LNCaP clone FGC (cell line): ENCODE measurements at places on chromosomes 3 and 15.

DNA sequence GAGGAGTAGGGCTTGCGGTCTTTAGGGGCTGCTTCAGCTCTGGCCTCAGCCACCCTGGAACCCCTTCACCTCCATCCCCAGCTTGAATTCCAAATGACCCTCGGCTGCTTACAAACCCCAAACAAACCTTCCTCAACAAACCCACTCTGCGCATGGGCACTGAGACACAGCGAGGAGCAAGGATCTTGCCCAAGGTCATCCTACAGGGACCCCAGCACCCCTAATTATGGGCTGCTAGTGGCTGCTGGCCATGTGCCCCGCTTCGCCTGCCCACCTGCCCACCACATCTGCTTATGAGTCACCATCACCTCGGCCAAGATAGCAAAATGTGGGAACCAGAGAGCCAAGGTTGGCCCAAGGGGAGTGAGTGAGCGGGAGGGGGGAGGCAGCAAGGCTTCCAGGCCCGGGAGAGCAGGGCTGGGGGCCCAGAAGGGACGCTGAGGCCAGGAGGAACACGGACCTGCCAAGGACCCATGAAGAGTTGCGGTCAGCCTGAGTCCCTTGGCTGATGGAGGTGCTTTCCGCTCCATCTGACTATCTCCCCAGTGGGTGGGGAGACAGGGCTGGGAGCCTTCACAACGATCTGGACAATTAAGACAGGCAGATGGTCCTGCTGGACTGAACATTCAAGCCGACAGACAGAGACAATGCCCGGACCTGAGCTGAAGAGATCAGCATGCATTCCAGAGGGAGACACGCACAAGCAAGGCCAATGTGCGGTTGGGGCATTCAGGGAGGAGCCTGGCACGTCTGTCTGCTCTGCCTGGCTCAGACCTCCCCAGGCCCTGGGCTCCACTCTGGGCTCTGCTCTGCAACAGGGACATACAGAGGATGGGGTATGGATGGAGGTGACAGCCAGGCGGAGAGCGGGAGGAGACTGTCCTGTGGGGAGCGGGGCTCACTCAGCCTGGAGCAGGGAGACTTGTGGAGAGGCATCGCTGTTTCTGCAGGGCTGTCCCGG, 10.8 kb upstream of the GRIP2 start:
- no peak for DNase-seq

DNA sequence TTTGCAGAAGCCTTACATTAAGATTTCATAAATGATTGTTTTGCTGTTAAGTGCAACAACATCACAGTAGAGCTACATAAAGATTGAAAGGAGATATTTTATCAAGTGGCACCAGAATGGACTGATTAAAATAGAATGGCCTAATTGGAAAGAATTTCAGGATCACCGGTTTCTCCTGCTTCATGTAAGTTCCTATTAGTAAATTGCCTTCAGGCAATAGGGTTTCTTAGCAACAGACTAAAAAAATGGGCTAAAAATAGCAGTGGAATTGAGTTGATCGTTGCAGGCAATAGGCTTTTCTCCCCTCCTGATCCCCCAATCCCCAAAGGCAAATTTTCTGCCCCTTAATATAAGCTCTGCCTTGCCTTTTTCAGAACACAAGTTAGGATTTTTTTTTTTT, 917 bp downstream of the LNP1 start:
- DNase-seq = no peak

GRCh38 chr15:50260969-50261496, 4.5 kb downstream of the HDC start:
- DNase-seq = no peak

- DNase-seq = no peak
These were observed 136.5 kb downstream of the PLCH1 start for GRCh38 chr3:155608228-155608920.

GRCh38 chr3:14451844-14452739, 49.7 kb downstream of the SLC6A6 start:
- DNase-seq = no peak

GRCh38 chr15:31554261-31554660, 227.6 kb downstream of the KLF13 start:
- DNase-seq = no peak

GRCh38 chr15:74172701-74173379, 670 bp upstream of the ISLR start:
- DNase-seq = no peak

GRCh38 chr3:146513386-146514051, 30.9 kb downstream of the PLSCR1 start:
- DNase-seq = no peak

- no peak for DNase-seq
These were observed 652.4 kb upstream of the NAALADL2 start for GRCh38 chr3:174206607-174207192.

DNA sequence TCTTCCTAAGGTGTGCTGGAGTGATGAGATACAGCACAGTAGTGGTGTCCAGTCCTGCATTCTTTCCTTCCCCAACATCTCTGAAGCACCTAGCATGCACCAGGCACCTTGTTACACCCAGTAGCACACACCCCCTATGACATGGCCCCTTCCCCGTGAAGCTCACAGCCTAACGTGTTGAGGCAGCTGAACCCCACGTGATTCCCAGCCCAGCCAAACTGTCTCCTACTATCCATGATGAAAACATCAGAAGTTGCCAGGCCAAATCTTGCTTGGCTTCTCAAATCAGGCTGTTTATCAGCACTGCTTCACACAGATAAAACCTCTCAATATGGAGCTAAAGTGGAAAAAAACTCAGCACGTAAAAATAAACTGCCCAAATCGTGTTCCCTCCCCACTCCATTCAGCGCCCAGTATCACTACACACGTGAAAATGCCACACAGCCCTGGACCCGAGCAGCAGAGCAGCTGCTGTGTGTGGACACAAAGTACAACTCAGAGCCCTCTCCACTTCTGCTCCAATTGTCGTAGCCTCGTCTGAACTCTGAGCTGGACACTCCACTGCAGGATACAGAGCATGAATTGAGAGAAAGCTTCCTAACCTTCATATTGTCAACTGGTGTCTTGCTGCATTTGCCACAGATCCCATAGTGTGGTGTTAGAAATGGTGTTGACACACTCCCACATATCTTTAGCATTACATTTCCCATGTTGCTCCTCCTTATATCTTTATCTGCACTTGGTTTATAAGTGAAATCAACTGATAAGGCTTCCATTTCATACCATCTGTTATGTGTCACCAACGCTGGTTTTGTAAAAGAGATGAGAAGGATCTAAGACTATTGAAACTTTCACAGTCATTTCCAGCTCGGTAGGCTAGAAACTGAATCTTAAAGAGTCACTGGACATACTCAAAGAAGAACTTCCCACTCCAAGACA, 279.8 kb downstream of the RORA start:
- no peak for DNase-seq

GRCh38 chr15:68112706-68113105, 58.6 kb downstream of the PIAS1 start:
- DNase-seq = no peak

DNA sequence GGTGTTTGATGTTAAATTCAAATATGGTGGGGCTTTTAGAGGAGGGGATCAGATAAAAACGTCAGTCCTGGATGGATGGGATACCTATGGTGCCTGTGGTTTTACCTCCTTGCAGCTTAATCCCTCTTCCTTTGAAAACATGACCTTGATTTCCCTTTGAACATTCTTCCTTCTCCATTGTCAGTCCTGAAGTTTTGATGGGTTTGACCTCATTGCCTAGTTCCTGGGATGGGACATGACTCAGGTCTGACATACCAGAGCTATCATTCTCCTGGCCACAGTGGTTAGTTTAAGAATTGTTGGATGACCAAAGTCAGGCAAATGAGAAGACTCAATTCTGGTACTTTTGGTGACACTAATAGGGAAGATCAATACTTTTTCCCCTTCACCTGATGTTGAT, 87.2 kb downstream of the PRICKLE2 start:
- DNase-seq = no peak

GRCh38 chr15:99074446-99074845, 30.4 kb upstream of the SYNM start:
- no peak for DNase-seq

GRCh38 chr3:127411083-127411727, 123.4 kb upstream of the PRR20G start:
- no peak for DNase-seq

DNA sequence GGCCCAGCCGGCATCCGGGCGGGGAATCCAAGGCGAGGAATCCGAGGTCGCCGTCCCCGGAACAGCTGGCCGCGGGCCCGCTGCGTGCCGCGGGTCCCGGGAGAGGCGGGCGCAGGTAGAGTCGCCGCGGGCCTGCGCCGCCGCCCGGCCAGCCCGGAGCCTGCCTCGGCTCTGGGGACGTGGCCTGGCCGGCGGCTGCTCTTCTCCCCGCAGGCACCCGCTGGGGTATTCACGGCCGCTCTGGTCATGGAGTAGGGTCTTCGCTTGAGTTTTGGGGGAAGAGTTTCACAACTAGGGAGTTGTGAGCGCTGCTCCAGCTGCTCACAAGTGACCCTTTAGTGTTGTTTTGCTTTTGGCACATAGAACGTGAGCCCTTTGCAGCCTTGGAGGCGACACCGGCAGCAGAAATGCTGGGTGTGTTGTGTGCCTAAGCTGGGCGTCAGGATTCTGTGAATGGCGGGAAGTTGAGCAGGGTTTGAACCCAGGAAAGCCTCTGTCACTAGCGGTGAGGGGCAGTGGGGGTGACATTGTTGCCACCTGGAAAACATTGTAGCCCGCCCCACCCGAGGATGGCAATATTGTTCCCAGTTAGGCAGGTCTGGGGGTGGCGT, 4.0 kb downstream of the TRIM71 start:
- DNase-seq = no peak

DNA sequence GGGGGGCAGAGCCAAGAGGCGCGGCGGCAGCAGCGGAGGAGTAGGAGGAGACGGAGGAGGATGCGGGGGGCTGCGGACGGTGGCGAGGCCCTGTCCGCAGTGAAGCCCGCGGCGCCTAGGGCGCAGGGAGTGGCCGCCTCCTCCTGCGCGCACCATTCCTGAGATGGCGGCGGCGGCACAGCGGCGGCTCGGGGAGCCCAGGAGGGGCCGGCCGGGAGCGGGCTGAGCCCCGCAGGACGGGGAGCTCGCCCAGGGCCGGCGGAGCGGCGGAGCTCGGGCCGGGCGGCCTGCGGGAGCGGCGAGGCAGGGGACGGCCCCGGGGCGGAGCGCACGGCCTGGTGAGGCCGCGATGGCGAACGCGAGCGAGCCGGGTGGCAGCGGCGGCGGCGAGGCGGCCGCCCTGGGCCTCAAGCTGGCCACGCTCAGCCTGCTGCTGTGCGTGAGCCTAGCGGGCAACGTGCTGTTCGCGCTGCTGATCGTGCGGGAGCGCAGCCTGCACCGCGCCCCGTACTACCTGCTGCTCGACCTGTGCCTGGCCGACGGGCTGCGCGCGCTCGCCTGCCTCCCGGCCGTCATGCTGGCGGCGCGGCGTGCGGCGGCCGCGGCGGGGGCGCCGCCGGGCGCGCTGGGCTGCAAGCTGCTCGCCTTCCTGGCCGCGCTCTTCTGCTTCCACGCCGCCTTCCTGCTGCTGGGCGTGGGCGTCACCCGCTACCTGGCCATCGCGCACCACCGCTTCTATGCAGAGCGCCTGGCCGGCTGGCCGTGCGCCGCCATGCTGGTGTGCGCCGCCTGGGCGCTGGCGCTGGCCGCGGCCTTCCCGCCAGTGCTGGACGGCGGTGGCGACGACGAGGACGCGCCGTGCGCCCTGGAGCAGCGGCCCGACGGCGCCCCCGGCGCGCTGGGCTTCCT, at the start of gene GPR27:
Gene GPR27, plus strand, starts transcription at position 155 of the 909 bp plus-strand sequence. Its CDS starts 195 bp downstream, at position 350.
- DNase-seq = peak; percentile 8

GRCh38 chr3:118228151-118228550, 806.5 kb downstream of the IGSF11 start:
- no peak for DNase-seq
